ENCODE measurements at places on chromosomes 3 and 15. TPM values are rescaled to one million over a fixed set of nuclear protein-coding genes. Genes with fewer than 3 reads are reported as not detected.

DNA sequence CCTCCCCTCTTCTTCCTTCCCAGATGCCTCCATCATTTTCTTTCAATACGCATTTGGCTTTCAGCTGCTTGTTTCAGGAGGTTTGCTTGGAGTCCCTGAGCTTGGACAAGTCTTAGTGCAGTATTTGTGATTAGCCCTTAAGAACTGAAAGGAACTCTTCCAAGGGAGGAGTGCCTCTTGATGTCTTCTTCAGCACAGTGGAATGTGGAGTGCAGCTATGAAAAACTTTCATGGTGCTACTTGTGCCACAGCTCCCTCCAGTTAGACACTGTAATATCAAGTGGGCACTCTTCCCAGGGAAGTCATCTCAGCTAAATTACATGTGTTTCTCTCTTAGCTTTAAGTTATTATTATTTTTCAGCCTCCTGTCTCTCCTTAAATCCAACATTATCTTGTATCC is 173.1 kb downstream of the NECTIN3 start:
- no peak overlapping the region for H3K4me3 ChIP-seq
- H3K4me1 ChIP-seq, result peaks cover 27% of the 10 kb centered on the region
- no peak overlapping the region for H3K27ac ChIP-seq
- no peaks in the 10 kb centered on the region for H3K27me3 ChIP-seq
- no peak for DNase-seq

DNA sequence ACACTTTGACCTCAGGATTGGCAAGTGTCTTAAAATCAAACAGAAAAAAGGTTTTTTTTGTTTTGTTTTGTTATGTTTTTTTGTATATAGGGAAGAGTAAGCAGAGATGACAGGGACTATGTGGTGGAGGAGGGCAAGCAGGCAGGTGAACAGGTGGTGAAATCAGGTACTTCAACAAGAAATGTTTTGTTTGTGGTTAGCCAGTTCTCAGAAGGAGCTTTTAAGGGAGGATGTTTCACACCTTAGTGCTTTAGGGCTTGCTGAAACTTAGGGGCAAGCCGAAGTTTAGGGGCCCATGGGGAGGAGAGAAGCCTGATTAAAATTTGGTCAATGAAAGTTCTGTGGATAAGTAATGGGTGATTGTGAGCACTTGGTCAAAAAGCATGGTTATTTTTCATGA is 370.7 kb upstream of the SLCO3A1 start:
- no peaks in the 10 kb centered on the region for H3K36me3 ChIP-seq
- H3K27ac ChIP-seq, result no peak overlapping the region
- DNase-seq, result no peak
- H3K4me3 ChIP-seq, result no peak overlapping the region
- no peaks in the 10 kb centered on the region for H3K27me3 ChIP-seq

- no peaks in the 10 kb centered on the region for H3K27me3 ChIP-seq
- no peak overlapping the region for H3K4me3 ChIP-seq
- peak; percentile 79 for DNase-seq
- no peak overlapping the region for H3K27ac ChIP-seq
- H3K4me1 ChIP-seq, result peaks cover 14% of the 10 kb centered on the region
Observed at GRCh38 chr3:45210308-45211041, 15.6 kb downstream of the TMEM158 start.

The USP8 gene
- total RNA-seq, result 72.7 TPM

The APOD gene
- total RNA-seq, result 0.83 TPM

DNA sequence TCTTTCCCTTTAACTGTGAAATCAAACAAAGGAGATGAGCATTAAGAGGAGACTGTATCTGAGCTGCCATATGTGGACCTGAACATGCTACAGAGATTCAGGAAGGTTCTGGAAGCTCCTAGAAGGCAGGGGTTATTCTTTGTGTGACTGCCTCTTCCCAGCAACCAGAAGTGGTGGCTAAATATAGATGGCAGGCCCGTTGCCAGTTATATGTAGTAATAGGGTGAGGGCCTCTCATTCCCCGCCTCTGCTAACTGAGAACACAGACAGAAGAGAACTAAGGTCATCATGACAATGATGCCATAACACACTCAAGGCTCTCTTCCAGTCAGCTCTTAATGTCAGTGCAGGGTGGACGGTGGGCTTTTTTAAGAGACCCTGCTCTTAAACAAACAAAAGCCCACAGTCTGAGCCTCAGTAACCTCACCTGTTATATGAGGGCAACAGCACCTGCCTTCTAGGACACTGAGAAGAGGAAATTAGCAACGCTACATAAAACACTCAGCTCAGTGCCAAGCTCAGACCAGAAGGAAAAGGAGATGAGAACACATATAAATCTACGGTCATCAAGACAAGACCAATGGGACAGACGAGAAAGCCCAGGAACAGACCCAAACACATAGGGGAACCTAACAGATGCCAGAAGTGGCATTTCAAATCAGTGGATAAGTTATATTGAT is 22.3 kb downstream of the CFAP92 start:
- H3K4me3 ChIP-seq, result no peak overlapping the region
- no peaks in the 10 kb centered on the region for H3K27me3 ChIP-seq
- peak; percentile 28 for DNase-seq
- H3K4me1 ChIP-seq, result no peaks in the 10 kb centered on the region
- no peak overlapping the region for H3K27ac ChIP-seq

DNA sequence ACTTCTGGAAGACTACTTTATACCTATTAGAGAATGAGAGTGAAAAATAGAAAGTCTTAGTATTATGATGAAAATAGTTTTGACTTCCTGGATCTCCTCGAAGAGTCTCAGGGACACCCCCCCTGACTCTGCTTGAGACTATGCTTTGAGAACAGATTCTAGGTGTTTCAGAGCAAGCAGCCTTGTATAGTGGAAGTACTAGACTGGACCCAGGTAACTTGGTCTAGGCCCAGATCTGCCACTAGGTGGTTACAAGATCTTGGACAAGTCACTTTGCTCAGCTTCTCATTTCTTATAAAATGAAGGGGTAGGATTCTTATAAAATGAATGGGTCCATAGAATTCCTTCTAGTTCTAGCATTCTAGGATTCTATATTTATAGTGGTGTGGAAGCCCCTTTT is 9.1 kb downstream of the ABHD5 start:
- H3K4me1 ChIP-seq, result peaks cover 46% of the 10 kb centered on the region
- no peak overlapping the region for H3K27ac ChIP-seq
- H3K27me3 ChIP-seq, result no peaks in the 10 kb centered on the region
- no peak overlapping the region for H3K4me3 ChIP-seq

The IL20RB gene
- total RNA-seq, result 163 TPM

- no peaks in the 10 kb centered on the region for H3K27me3 ChIP-seq
- peaks cover 8% of the 10 kb centered on the region for H3K4me1 ChIP-seq
- H3K36me3 ChIP-seq, result peaks cover 6% of the 10 kb centered on the region
Observed at GRCh38 chr3:195240171-195240701, 30.7 kb downstream of the XXYLT1 start.

GRCh38 chr3:178439504-178439903 is 96.7 kb upstream of the KCNMB2 start:
- H3K4me1 ChIP-seq, result peaks cover 5% of the 10 kb centered on the region
- DNase-seq, result peak; percentile 42
- no peak overlapping the region for H3K4me3 ChIP-seq
- H3K27ac ChIP-seq, result no peak overlapping the region

DNA sequence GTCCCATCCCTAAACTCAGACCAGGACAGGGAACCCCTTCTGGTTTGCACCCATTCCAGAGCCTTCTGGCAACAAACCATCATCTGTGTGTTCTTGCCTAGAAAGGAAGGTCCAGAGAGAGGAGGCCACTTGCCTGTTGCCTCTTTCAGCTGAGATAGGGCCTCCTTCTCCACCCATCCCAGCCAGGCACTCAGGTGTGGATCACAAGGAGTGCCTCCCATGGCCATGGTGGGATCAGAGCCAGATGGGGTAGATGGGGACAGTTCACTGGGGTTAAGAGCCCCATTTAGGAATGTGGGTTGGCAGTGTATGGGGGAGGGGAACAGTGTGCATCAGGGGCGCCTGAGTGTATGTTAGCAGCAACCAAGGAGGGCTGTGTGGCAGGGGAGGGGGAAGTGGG is 8.9 kb upstream of the CTDSPL start:
- DNase-seq, result no peak
- no peak overlapping the region for H3K27ac ChIP-seq
- H3K36me3 ChIP-seq, result peaks cover 5% of the 10 kb centered on the region
- H3K4me3 ChIP-seq, result no peak overlapping the region
- peaks cover 23% of the 10 kb centered on the region for H3K4me1 ChIP-seq

- H3K27me3 ChIP-seq, result no peaks in the 10 kb centered on the region
- peaks cover 26% of the 10 kb centered on the region for H3K4me1 ChIP-seq
- no peak for DNase-seq
- no peak overlapping the region for H3K4me3 ChIP-seq
- H3K36me3 ChIP-seq, result peaks cover 6% of the 10 kb centered on the region
Observed at GRCh38 chr15:67134871-67135492, 69.6 kb downstream of the SMAD3 start.

The LRRC2 gene
- total RNA-seq, result not detected

DNA sequence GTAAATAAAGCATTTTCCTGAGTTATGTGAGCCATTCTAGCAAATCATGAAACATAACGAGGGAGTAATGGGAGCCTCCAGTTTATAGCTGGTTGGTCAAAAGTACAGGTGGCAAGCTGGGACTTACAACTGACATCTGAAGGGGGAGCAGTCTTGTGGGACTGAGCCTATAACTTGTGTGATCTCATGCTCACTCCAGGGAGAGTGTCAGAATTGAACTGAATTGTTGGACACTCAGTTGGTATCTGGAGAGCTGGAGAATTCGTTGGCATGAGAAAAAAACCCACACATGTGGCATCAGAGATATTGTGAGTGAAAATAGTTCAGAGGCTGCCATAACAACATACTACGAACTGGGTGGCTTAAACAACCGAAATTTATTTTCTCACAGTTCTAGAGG is 22.8 kb upstream of the DENND6A start:
- no peaks in the 10 kb centered on the region for H3K36me3 ChIP-seq
- no peak overlapping the region for H3K4me3 ChIP-seq
- no peaks in the 10 kb centered on the region for H3K27me3 ChIP-seq
- DNase-seq, result no peak
- no peak overlapping the region for H3K27ac ChIP-seq
- H3K4me1 ChIP-seq, result no peaks in the 10 kb centered on the region

GRCh38 chr3:149468504-149469212 is 5.8 kb upstream of the TM4SF4 start:
- no peaks in the 10 kb centered on the region for H3K36me3 ChIP-seq
- no peaks in the 10 kb centered on the region for H3K27me3 ChIP-seq

- peaks cover 36% of the 10 kb centered on the region for H3K36me3 ChIP-seq
- no peaks in the 10 kb centered on the region for H3K27me3 ChIP-seq
- DNase-seq, result no peak
- H3K4me1 ChIP-seq, result peaks cover 47% of the 10 kb centered on the region
- H3K4me3 ChIP-seq, result peak overlapping the region; percentile 70
- H3K27ac ChIP-seq, result peak overlapping the region; percentile 95
Observed at GRCh38 chr3:5190147-5190791, 2.8 kb downstream of the EDEM1 start.

GRCh38 chr15:73745073-73745472 is 8.1 kb downstream of the INSYN1 start:
- peaks cover 38% of the 10 kb centered on the region for H3K27me3 ChIP-seq
- H3K27ac ChIP-seq, result no peak overlapping the region
- no peaks in the 10 kb centered on the region for H3K4me1 ChIP-seq
- H3K4me3 ChIP-seq, result no peak overlapping the region
- DNase-seq, result no peak

DNA sequence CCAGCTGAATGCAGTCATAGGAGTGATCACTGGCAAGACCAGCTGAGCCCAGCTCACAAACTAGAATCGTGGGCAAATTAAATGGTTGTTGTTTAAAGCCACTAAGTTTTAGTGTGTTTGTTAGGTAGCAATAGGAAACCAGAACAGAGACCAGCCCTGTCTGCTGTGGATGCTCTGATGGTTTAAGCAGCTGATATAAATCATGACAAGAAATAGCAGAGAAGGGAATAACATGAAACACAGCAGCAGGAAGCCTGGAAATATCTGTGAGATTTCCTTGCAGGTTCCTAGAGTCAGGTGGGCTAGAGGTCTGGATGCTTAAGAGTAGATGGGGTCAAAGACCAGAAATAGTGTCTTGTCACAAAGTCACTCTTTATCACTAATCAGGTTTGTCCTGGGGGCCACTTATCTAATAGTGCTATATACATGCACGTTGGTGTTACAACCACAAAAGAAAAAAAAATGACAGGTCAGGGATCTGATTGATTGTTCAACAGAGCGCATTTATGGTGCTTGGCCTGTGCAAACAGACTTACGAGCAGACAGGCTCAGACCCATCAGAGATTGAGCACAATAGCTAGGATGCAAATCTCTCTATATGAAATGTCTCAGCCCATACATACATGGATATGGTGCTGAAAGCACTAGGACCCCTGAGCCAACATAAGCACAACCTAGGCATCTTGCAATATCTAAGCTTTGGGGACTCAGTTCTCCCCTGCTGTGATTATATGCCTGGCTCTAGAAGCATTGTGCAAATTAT is 967.7 kb downstream of the AGBL1 start:
- peaks cover 10% of the 10 kb centered on the region for H3K4me1 ChIP-seq
- no peak overlapping the region for H3K4me3 ChIP-seq
- DNase-seq, result no peak
- no peak overlapping the region for H3K27ac ChIP-seq

- no peak overlapping the region for H3K4me3 ChIP-seq
- no peaks in the 10 kb centered on the region for H3K27me3 ChIP-seq
- no peaks in the 10 kb centered on the region for H3K36me3 ChIP-seq
- no peak for DNase-seq
- H3K27ac ChIP-seq, result no peak overlapping the region
- peaks cover 10% of the 10 kb centered on the region for H3K4me1 ChIP-seq
Observed at GRCh38 chr15:33125894-33126537, 68.5 kb downstream of the FMN1 start.

The PIK3CA gene
- 20.7 TPM for total RNA-seq

GRCh38 chr15:91891788-91892345 is 38.4 kb downstream of the SLCO3A1 start:
- H3K36me3 ChIP-seq, result no peaks in the 10 kb centered on the region
- H3K27me3 ChIP-seq, result no peaks in the 10 kb centered on the region
- peak overlapping the region; percentile 5 for H3K27ac ChIP-seq
- DNase-seq, result no peak
- peaks cover 20% of the 10 kb centered on the region for H3K4me1 ChIP-seq
- no peak overlapping the region for H3K4me3 ChIP-seq

The TNK2 gene
- 75.8 TPM for total RNA-seq

The CFAP20DC gene
- total RNA-seq, result 1.1 TPM
